CD4-positive, alpha-beta T cell treated with Interleukin-17A for 1 hour (primary cell): ENCODE measurements at places on chromosomes 2 and 18.

DNA sequence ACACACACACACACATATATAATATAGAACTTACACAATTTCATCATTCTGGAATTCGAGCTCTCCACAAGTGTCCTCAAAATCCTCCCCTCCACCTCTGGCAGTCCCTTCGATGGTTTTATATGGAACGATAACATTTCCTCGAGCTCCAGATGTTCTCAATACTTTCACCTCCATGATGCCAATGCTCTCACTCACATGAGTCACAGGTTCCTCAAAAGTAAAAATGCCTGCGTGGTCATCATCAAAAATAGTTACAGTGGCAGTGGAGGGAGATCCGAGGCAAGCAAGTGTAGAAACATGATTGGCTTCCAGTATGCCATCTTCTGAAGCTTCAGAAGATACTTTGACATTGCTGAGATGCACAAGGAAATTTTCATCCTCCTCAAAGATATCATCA lies 23.5 kb downstream of the SLC8A1 start:
- no peak for DNase-seq

- no peak for DNase-seq
Measured at GRCh38 chr18:72100465-72101004, 443.6 kb downstream of the CBLN2 start.

- no peak for DNase-seq
Measured at GRCh38 chr2:192016265-192016664, 169.4 kb upstream of the CAVIN2 start.

DNA sequence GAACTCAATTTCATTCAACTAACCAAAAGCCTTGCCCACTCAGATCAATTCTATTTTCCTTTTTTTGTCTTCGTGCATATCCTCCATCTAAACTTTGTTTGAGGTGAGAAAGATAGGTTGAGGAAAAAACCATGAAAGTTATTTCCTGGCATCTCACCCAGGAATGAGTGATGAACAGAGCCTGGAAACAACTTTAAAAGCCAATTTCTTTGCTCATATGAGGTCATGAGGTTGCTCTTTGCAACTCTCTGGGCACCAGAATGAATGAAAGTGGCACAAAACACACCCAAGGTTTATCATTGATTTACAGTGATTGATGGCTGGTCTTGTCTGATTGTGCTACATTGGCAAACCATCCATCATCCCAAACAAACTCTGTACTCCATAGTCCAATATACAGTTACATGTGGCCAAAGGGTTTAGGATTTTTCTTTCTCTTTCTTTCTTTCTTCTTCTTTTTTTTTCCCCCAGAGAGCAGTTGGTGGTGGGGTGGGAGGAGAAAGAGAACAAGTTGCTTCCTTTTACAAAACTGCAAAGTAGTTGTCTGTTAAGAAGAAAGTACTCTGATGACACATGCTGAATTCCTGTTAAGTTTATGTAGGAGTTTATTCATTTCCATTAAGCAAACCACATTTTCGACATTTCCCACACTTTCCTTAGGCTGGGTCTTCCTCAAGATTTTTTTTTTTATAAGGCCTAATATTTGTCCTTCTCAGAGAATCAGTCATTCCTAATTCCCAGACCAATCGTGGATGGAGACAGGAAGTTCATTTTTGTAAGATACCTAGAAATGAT lies 575.9 kb upstream of the ZEB2 start:
- DNase-seq, result no peak

GRCh38 chr2:137467246-137467862 lies 496.9 kb upstream of the HNMT start:
- DNase-seq, result no peak

DNA sequence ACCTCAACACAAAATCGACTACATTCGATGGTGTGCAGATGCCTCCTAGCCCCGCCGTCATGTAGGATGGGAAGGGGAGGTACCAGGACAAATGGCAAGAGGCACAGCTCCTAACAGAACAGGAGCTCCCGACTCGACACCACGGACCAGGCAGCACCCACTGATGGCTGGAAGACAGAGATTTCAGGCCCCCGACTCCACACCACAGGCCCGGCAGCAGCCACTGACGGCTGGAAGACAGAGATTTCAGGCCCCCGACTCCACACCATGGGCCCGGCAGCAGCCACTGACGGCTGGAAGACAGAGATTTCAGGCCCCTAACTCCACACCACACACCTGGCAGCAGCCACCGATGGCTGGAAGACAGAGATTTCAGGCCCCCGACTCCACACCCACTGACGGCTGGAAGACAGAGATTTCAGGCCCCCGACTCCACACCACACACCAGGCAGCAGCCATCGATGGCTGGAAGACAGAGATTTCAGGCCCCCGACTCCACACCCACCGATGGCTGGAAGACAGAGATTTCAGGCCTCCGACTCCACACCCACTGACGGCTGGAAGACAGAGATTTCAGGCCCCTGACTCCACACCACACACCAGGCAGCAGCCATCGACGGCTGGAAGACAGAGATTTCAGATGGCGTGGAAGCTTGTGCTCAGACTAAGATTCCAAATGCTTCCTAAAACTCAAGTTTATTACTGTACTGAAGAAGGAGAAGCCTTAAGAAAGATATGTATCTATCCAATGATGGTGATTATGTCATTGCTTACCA lies 135.5 kb downstream of the EIPR1 start:
- DNase-seq, result no peak

- no peak for DNase-seq
Measured at GRCh38 chr2:13227578-13227977, 510.8 kb downstream of the TRIB2 start.

DNA sequence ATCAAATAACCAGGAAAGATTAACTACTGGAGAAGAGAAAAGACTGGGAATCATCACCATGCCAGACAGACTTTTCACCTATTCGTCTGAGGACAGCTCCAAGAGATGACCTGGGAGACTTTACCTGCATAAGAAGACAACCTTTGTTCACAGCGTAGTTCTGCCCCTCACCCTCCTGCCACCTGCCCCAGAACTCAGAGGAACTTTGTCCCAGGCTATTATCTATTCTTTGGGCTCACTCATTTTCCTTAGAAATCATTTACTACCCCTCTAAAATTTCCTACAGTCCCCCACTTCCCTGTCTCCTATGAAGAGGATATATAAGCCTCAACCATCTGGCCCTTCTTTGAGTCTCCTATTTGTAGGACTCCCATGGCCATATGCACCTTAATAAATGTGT lies 19.3 kb upstream of the COPS8 start:
- no peak for DNase-seq

GRCh38 chr18:5515011-5515784 lies 28.6 kb downstream of the EPB41L3 start:
- DNase-seq, result no peak

DNA sequence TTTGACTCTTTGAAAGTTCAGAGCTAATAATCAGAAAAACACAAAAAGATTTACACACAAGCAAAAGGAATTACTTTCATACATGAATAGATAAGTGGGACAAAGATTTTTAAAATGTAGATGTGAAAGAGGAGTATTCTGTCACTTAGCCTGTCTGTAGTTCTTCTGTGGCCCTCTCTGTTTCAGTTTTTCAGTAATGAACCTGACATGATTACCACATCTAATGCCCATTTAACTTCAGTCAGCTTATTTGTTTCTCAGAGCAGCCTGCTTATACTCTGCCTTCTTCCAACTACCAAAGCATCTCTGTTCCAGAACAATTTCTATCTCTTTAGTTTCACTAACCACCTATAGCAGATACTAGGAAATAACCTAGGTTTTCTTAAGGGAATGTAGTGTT lies 34.4 kb upstream of the ACADL start:
- DNase-seq, result no peak

GRCh38 chr2:67057123-67057522 lies 340.0 kb upstream of the ETAA1 start:
- DNase-seq, result no peak

- no peak for DNase-seq
Measured at GRCh38 chr2:124804014-124804940, 779.2 kb downstream of the CNTNAP5 start.

- DNase-seq, result no peak
Measured at GRCh38 chr2:233033672-233034071, 1.2 kb downstream of the NEU2 start.

DNA sequence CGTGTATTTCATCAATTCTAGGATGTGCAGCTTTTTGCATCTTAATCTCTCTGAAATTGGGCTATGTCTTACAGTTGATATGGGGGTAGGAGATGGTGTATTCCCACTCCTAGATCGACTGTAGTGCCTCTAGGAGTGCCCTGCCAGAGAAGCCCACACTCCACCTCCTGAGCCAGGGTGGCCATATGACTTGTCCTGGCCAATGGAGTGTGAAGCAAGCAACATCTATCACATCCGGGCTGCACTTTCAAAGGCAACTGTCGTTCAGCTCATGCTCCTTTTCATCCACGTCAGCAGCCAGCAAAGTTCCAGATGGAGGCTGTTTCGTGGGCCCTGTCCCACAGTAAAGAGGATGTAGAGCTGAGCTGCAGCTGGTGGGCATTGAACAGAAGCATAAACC lies 149.4 kb upstream of the SLC1A4 start:
- DNase-seq, result no peak

DNA sequence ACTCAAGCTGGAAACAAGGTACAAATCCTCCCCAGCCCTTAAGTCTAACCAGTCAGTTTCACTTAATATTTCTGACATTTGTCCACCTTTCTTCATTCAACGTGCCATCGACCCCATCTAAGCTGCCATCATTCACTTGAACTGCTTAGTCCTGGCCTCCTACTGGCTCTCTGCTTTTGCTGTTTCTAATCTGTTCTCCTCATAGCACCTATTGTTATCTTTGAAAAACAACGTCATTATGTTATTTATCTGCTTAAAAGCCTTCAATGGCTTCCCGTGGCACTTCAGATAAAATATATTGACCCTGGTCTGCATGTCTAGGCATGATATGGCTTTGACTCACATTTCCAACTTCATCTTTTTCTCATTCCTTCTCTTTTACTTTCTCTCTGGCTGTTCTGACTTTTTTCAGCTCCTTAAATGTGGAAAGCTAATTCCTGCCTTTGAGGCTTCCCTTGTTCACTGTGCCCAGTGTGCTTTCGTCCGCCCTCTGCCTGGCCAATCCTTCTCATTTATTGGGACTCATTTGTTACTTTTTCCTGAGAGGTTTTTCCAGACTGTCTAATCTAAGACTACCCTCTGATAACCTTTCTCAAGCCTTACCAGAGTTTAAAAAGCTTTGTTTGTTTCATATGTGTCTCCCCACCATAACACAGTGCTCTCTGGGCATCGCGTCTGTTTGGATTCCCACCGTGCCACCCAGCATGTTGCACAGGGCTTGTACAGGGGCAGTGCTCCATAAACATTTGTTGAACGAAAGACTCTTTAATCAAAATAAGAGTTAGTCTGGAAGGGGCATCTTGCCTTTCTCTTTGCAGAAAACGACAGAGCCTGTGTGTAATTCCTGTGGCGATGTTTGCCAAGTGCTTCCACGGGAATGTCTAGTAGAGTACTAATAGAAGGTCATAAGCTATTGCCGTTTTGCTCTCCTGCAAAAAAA lies 183.9 kb downstream of the FMNL2 start:
- DNase-seq, result no peak

GRCh38 chr2:234496055-234496834 lies 636 bp downstream of the ARL4C start:
- DNase-seq, result peak; percentile 63
